ENCODE measurements at places on chromosomes 4 and X.

DNA sequence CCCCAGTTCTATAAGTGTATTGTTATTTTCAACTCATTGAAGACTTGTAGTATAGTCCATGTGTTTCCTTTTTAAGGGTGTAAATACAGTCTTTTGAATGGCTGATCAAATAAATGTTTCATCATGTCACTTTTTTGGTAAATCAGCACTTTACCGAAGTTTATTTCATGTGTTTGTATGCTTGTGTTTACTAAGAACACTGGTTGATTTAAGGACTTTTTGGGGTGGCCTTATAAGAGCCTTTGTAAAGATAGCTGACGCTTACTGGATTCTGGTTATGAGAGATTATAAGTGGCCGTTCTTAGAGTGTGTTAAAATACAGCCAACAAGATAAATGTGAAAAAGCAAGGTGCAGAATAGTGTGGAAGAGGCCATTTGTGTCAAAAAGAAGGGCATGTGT, 2.6 kb downstream of the UBE2K start:
- DNase-seq, result no peak

DNA sequence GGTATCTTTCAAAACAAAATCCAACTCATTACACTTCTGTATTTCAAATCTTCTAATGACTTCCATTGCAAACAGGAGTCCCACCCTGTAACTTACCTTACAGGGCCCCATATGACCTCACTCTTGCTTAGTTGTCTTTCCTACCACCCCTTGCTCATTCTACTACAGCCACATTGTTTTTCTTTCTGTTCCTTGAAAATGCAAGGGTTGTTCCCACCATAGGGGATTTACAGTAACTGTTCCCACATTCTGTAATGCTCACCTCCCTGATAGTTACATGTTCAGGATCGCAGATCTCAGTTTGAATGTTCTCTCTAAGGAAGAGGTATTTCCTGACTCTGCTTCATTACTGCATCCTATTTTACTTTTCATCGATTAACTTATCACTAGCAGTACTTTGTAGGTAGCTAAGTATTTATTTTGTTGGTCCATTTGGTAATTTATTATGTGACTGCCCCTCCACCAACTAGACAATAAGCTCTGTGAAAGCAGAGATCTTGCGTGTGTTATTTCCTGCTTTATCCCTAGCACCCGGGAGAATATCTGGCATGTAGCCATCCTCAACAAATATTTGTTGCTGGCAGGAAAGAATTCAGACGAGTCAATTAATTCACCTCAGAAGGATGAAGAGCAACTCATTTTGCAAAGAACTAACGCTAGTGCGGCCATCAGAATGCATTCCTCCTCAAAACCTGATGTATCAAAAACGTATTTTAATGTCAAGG, 21.4 kb downstream of the MAOB start:
- DNase-seq, result no peak

DNA sequence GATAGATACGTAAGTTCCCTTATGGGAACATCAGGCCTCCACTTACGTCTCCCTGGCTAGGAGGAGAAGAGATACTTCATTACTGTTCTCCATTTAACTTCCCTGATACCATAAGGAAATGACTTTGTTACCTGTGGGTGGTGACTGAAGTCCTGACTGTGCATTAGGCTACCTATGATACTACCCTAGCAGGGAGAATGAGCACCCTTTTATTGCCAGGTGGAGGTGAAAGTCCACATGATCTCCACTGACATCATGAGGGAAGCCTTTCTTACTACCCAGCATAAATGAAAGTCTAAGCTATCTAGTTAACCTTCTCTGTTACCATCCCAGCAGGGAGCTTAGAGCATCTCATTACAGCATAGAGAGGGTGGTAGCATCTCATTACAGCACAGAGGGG, 24.4 kb upstream of the LAMTOR3 start:
- no peak for DNase-seq

- DNase-seq, result no peak
These were observed 37.6 kb upstream of the FAM156A start for GRCh38 chrX:52995987-52996331.

GRCh38 chrX:49187028-49187394, 838 bp upstream of the PRICKLE3 start:
- no peak for DNase-seq

GRCh38 chr4:103375278-103375677, 177.1 kb upstream of the CENPE start:
- DNase-seq, result no peak

DNA sequence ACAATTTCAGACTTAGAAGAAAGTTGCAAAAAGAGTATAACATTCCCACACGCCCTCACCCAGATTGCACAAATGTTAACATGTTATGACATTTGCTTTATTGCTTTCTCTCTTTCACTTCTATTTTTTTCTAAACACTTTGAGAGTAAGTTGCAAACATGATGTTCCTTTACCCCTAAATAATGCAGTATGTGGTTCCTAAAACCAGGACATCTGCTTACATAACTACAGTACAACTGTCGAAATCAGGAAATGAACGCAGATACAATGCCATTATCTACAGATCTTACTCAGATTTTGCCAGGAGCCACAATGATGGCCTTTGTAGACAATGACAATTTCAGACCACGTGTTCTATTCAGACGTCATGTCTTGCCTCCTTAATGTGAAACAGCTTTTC, 22.4 kb downstream of the SH3TC1 start:
- no peak for DNase-seq

- DNase-seq, result no peak
These were observed 5.8 kb downstream of the ANOS1 start for GRCh38 chrX:8726031-8726652.

- peak; percentile 18 for DNase-seq
These were observed 10.6 kb downstream of the NYX start for GRCh38 chrX:41457613-41458192.

GRCh38 chrX:24372021-24372763, 11.8 kb downstream of the SUPT20HL1 start:
- no peak for DNase-seq

GRCh38 chr4:73275318-73275654, 16.7 kb upstream of the ANKRD17 start:
- no peak for DNase-seq

DNA sequence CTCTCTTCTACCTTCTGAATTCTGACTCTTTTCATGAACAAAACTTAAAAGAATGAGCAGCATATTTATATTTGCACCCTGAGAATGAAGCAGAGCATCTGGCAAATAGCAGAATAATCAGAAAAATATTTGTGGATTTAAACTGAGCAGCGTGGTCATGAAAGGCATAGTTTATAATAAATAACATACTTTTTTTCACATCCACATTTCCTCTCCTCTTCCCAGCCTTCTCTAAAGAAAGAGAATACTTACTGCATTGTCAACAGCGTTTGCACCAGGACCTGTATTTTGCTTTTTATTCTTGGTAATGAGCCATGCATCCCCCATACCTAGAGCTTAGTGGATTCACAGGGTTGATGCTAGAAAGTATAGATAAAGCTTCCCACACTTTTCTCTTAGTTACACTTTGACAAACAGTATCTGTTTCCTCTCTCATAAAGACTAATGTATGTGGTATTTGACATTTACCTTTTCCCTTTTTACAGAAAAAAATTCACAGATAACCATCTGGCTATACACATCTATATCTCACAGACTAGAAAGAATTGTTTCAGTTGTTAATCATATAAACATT, 131.5 kb downstream of the PRSS12 start:
- no peak for DNase-seq

DNA sequence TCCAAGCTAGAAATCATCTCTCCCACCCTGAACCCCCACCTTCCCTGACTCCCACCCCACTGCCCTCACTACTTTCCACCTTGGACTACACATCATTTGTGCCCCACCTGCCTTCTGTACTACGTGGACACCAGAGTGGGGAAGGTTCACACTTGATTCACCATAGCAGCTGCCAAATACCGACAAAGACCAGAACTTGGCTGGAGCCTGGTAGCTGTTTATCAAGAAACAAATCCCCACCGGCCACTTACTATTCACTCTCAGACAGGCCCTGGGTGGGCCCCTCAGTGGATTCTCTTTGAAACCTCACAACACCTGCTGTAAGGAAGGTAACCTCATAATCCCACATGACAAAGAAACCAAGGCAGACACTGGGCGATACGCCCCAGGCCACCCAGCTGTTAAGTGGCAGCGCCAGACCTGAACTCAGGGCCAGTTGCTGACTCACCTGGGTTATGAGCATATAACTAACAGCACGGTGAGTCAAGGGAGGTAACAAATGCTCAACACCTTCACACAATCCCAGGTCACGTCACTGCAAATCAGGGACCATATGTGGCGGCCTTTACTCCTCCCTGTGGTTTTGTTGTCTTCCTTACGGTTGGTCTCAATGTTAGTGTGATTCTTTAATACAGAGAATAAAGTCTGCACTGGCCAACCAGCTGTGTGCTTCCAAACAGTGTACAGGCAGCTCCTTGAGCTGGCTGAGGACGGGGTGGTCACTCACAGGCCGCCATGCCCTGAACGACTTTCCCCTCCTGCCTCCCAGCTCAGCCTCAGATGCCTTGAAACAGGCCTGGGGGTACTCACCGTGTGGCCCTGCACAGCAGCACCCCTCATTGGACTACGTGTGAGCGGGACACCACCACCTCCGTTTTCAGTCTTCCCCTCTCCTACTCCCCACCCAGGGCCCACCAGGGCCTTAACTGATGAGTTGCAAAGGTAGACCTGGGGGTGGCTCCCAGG, 7.5 kb downstream of the WDR1 start:
- DNase-seq, result peak; percentile 54

- DNase-seq, result no peak
These were observed 251.0 kb downstream of the ZNF674 start for GRCh38 chrX:46294234-46294633.

DNA sequence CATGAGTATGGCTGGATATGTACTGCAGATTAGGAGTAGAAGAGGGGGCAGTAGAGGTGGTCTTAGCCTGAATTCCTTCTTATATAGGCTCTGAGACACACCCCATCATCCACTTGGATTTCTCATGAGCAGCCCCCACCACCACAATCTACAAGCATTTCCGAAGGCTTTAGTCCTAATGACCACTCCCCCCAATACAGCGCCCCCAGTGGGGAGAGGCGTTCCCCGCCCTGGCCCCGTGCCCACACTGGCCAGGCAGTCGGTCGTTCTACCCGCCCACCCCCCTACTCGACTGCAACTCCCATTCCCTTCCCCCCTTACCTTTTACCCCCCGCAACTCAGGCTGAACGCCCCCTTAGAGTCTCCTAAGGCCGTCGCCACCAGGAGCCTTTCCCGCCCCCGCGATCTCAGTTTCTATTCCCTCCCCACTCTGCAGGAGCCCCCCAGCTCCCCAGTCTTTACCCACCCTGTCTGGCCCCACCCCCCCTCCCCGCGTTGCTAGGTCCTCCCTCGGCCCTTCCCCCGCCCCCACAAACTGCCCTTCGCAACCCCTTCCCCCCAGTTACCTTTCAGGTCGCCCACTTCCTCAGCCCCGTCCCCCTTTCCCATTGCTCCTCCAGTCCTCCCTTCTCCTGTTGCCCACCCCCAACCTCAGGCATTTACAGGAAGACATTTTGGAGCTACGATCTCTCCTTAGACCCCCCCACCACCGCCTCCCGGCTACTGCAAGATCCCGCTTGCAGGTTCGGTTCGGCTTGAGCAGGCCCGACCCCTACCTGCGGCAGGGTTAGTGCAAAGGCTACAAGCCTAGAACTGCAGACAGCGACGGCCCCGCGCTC, 468 bp downstream of the ZMYM3 start:
- DNase-seq, result peak; percentile 33

DNA sequence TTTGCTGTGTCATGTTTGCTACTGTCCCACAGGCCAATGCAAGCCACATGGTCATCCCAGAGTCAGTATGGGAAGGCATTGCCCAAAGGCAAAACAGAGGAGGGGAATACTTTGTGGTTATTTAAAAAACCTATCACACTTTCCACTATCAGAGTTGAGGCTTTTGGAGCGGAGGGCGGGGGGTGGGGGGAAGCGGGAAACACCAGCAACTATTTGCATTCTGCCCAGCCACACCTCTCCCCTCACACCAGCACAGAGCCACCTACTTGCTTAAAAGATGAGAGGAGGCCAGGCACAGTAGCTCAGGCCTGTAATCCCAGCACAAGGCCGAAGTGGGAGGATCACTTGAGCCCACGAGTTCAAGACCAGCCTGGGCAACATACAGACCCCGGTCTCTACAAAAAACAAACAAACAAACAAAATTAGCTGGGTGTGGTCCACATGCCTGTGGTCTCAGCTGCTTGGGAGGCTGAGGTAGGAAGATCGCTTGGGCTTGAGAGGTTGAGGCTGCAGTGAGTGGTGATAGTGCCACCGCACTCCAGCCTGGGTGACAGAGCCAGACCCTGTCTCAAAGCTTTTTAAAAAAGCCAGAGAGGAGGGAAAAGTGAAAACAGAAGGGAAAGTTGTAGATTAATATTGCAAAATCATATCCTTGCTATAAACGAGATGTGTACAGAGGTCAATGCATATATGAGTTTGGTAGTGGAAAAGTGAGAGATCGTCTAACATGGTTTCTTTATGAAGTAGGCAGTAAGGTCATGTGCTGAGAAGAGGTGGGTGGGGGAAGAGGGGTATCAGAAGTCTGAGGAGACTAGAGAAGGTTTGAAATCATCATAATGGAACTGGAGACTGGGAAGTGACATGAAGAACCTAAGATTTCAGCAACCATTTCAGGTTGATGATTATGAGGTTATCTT, 1.9 kb upstream of the CHST7 start:
- DNase-seq, result no peak

GRCh38 chr4:19531906-19532848, 719.5 kb upstream of the SLIT2 start:
- DNase-seq, result no peak

DNA sequence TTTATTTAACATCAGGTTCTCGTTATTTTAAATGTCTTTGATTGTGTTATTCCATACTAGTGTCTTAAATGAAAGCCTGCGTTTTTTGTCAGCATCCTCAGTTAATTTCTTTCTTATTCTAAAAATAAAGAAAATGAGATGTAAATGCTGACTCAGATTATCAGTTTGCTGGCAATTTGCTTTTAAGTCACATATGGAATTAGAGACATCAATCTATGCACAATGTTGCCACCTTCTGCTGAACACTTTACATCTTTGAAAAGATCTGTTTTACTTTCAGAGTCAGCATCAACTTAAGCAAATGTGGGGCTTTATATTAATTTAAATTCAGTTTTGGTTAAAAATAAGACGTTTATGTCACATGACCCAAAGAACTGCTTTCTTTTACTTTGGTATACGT, 99.2 kb downstream of the ADGRL3 start:
- no peak for DNase-seq

- DNase-seq, result no peak
These were observed 1.5 kb upstream of the COMMD8 start for GRCh38 chr4:47465004-47465403.

DNA sequence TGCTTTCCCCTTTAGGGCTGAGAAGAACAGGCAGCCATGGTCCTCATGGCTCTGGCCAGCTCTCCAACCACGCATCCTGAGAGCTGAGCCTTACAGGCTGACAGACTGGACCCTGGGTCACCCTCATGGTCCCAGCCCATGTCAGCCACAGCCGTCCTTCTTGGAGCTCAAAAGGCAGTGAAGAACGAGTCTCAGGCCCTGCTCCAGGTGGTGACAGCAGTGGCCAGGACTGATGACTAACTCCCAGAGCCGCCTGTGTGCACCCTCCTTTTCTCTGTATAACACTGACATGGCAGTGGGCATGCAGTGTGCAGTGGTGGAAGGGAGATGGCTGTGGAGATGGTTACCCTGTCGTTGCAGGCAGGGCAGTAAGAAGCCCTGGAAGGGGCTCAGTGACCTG, 10.3 kb upstream of the DUSP9 start:
- DNase-seq, result no peak

- no peak for DNase-seq
These were observed 187.8 kb upstream of the NHS start for GRCh38 chrX:17187136-17187756.
